ENCODE measurements at places on chromosomes 6 and 20. TPM values are rescaled to one million over a fixed set of nuclear protein-coding genes. Genes with fewer than 3 reads are reported as not detected.

DNA sequence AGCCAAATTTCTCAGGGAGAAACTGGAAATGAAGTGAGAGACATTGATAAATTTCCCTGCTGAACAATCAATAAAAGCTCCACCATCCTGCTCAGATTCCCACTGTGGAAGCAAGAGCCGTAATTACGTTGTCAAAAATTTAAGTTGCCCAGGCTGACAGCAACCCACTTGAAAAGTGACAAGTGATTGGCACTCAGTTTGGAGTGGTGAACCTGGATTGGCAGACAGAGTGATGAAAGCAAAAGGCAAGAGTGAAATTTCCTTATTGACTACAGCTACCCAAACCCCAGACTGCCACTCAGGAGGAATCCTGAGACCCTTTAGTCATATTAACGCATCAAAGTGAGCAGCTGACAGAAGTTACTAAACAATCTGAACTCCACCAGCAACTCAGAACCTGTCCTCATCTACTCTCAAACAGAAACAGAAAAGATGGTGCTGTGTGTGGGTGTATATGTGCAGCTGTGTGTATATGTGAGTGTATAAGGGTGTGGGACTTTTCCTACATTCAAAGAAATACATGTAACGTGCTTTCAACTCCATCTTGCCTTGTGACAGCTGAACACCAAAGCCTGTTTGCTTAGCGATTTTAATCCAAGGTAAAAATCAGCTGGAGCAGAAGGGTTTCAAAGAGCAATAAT is 157.4 kb downstream of the PKHD1 start:
- no peak for DNase-seq

Gene ZSCAN23
- not detected for total RNA-seq

Gene SLC12A5
- total RNA-seq = 1.1 TPM

Gene ZC2HC1B
- total RNA-seq = not detected

DNA sequence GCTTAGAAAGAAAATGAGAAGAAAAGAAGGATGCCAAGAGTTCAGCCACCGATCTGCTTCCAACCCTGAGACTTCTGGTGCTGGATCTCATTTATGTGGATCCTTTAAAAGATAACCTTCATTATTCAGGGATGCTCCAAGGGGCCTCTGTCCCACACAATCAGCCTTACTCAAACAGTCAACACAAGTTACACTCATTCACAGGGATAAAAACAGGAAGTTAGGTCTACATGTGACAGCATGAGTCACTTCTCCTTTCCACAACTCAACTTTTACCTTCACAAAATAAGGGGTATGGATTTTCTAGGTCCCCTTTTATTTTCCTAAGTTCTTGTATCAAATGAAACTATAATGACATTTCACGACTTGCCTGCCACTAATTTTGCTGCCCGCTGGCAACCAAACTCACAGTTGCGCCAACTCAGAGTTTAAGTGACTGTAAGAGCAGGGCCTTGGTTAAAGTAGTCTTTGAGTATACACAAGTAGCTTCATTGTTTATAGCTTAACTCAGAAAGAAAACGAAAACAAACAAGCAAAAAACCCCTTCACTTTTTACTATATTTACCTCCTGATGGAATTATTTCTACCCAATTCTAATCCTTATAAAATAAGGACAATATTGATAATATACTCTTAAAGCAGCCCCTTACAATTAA is 278.8 kb upstream of the RUNX2 start:
- peak; percentile 27 for DNase-seq

DNA sequence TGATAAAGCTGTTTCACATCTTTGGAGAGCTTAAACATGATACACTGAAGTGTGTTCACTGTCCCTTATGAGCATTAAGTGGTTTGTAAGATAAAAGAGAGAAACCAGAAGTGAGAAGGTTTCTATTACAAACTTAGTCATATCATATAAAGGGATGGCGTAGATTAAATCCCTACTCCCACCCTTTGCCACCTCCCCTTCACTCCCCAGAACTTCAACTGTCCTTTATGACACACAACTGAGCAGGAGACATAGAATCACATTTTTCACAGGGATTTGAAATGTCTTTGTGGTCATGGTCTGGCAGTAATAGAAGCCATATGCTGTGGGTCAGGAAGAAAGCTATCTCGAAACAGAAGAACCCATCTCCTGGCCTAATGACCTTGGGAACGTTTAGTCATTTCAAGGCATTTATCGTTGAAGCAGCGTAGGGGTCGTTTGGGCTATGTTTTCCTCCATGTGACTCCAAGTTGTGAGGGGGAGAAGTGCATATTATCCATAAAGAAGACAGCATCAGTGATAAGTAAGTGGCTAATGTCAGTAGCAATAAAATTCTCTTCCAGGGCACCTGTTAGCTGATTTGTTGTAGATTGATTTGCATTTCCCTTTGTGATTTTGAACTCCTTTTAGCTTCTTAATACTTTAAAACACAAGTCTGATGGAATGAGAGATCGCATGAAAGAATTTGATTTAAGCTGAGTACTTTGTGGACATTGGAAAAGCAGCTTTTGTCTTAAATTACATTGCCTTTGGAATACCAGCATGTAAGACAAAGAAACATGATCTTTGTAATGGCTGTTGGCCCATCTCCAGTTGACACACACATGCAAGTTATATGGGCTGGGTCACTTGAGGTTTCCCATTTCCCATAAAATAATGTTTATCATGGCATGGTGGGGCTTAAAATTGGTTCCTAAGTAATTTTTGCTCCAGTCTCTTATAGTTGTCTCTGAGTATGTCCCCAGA is 501.5 kb upstream of the FLRT3 start:
- no peak for DNase-seq

Gene GSTA1
- not detected for total RNA-seq

GRCh38 chr6:34514593-34515472 is 41.3 kb downstream of the SPDEF start:
- no peak for DNase-seq

DNA sequence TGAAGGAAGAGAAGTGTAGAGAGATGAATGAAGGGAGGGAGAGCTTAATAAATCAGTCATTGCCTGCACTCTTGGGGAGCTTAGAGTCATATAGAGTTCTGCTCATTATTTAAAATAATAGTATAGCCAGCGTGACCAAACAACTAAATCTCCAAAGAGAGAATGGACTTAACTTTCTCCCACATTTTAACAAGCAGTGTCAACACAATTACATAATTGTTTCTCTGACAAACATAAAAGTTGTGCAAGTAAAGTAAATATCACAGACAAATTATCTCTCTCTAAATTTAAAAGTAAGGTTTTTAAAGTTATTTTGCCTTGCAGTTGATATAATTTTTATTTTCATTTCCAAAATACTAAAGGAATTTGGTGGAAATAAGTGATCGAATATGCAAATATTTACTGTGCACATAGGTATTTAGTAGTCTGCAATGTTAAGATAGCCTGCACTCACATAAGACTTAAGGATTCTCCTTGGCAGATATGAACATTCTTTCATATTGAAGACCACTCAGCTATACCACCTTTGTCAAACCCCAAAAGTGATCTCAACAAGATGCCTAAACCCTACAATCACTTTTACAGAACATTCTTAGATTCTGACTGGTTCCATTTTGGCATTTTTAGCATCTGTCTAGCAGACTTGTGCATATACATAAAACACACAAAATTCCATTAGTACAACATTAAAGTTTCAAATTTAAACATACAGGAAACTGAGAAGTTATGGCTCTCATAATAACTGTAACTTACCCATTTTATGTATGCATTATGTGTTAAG is 67.7 kb downstream of the KIF6 start:
- no peak for DNase-seq

- DNase-seq = no peak
These were observed 8.6 kb upstream of the CALHM6 start for GRCh38 chr6:116452531-116452930.

Gene TRIM31
- not detected for total RNA-seq

- peak; percentile 33 for DNase-seq
These were observed 55.4 kb downstream of the RIPOR3 start for GRCh38 chr20:50635676-50636600.

GRCh38 chr6:168404560-168404959 is 36.4 kb upstream of the SMOC2 start:
- no peak for DNase-seq

Gene EPPIN
- not detected for total RNA-seq

GRCh38 chr6:31352310-31352682 is 4.7 kb downstream of the HLA-B start:
- no peak for DNase-seq

GRCh38 chr6:107731422-107732319 is 92.4 kb downstream of the SCML4 start:
- peak; percentile 42 for DNase-seq

GRCh38 chr20:21104921-21105320 is 1.2 kb downstream of the LINC00237 start:
- no peak for DNase-seq

Gene ABCC10
- total RNA-seq = 39.7 TPM

GRCh38 chr6:13883966-13884365 is 40.8 kb upstream of the RNF182 start:
- DNase-seq = no peak

Gene CPXM1
- 0.50 TPM for total RNA-seq

DNA sequence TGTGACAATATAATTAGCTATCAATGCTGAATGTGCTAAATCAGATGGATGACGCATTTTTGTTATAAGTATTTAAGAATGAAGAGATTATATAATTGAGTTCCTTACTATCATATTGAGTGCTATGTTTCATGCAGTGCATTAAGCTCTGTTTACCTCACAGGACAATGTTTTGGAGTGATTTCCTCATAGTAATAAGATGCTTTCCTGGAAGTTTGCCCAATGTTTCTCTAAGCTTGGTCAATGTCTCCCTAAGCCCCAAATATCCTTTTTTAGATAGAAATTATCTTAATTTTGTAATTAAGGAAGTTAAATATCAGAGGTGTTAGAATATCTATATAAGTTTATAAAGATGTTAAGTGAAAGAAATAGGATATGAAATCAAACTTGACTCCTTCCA is 489.6 kb downstream of the MMUT start:
- DNase-seq = no peak

- DNase-seq = no peak
These were observed 40.4 kb upstream of the PIM1 start for GRCh38 chr6:37129566-37129965.

DNA sequence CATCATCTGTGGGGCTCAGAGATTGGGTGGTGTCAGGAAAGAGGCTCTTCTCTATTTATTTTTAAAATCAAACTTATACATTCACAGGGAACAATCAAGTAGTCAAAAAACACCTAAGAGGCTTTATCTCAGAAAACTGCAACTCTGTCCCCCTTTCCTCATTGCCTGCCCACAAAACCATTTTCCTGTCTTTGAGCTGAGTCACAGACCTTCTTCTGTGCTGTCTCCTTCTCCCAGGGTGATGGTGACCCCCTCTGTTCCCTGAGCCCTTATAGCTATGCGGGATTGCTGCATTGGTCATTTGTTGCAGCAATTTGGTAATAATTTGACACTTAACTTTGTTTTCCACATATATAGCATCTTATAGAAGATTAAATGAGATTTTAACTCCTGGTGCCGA is 195.2 kb upstream of the PROKR2 start:
- no peak for DNase-seq

Gene NFATC2
- total RNA-seq = 32.6 TPM

DNA sequence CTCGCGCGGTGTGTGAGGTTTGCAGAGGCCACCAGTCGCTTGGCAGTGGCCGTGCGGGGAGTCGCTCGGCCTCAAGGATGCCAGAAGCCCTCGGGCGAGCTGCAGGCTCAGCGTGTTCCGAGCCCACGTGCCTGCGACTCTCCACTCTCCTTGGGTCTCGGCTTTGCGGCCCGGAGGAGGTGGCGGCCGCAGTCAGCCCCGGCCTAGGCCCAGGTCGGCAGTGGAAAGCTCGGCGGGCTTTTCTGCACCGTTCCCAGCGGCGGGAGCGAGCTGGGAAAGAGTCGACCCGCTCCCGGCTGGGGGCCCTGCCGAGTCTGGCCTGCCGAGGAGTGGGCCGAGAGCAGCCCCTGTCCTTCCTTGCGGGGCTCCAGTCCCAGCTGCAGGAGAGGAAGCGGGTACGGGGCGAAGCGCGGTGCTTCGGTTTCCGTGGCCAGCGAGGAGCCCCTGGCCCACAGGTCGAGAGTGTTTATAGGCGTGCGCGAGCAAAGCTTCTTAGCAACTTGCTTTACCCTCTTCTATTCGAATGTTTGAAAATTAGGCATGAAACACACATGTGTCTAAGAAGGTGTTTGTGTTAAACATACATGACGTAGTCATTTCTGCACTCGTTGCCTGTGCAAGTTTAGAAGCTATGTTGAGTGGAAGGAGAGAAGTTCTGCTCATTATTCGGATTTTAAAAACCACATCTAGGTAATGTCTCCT is 5.6 kb downstream of the FOXC1 start:
- no peak for DNase-seq

Gene ZNF133
- total RNA-seq = 2.7 TPM

GRCh38 chr6:12361042-12361765 is 71.0 kb downstream of the EDN1 start:
- no peak for DNase-seq

- DNase-seq = no peak
These were observed 846 bp downstream of the PDE10A start for GRCh38 chr6:165662041-165662748.

DNA sequence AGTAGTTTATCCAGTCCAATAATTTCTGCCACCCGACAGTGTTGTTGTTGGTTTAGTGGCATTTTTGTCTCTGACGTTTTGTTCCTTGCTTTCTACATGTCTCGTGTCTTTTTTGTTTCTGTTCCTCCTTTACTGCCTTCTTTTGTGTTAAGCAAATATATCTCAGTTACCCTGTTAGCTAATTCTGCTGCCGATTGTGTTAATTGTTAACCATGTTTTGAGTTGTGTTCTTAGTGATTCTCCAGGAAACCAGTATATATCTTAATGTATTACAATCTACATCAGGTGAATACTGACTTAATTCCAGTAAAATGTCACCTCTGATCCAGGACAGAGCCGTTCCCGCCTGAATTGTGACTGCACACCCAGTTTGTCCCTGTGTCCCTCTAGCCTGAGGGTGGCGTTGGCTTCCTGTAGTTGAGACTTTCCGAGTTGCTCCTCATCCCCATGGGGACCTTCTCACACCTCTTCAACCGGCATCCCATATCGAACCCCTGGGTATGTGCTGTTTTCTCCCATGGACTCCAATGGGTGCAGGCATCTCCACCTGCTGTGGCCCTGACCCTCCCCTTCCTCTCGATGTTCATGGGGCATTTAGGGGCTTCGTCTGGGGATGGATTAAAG is 35.8 kb upstream of the BHLHE23 start:
- DNase-seq = no peak

Gene BEND6
- not detected for total RNA-seq

Gene ANGPT4
- not detected for total RNA-seq

- DNase-seq = no peak
These were observed 26.0 kb downstream of the PTPRA start for GRCh38 chr20:2899243-2899642.

DNA sequence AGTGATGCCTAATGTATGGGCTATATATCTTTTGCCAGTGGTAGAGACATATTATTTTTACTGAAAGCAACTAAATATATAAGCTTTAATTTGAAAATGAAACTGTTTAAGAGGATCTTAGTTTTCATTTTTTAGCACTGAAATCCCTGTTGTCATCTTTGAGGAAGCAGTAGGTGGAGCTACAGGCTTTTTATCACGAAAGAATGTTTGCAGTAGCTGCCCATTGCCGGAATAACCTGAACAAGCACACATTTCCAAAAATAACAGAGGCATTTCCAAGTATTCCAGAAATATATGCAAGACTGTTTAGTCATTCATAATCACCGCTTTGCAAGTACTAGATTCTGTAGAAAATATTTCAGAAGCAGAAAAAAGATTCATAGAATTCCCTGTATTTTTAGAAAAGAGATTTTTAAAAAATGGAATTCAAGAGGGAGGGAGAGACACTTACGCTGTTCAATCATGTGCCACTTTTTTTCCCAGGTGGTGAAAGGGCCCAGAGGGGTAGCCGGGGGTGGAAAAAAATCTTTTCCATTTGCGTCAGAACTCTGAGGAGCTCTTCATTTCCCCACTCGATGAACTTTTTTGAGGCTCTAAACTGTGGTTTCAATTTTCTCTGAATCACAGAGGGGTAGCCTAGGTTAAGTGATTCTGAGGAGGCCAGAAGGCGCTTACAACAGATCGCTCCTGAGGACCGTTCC is 142.5 kb upstream of the FERMT1 start:
- DNase-seq = no peak

Measured in CD8-positive, alpha-beta T cell (primary cell).